ENCODE measurements at places on chromosomes 12 and 14.

DNA sequence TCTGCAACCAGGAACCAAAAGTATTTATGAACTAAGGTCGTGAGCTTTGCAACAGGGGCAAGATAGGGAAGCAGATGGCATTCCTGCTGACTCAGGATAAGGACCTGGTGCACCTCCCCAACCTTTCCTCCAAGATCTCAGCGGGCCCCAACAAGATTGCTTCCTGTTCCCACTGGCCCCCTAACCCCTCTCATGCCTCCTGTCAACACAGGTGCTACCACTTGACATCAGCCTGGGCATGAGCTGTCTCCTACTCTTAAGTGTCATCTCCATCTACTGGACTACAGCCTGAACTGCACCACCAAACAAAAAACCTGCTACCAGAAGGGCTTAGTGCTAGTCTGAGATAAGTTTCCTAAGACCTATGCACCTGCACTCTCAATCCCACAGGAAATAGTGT lies 32.7 kb downstream of the MED6 start:
- DNase-seq: no peak

DNA sequence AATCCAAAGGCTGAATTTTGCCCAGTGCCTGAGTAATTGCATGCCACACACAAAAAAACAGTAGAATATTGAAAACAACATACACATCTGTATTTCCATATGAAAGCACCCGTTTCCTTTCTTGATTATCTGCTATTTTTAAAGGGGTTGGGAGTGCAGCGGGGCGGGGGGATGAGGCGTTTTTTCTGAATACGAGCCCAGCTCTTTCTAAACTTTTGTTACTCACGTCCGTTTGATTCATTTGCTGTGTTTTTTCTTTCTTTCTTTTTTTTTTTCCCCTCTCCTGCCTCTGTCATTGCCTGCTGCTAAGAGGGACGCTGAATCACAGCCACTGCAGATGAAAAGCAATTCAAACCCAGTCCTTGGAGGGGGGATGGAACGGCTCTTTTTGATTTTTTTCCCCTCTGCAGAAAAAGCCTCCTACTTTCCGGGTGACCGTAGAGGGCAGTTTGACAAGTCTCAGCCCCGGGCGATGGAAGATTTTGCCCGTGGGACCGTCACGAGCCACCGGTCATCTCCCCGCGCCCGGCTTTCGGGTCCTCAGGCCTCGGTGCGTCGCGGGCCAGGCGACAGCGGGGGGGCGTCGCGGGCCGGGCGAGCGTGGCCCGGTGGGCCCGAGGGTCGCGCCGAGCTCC lies 572 bp upstream of the RASSF8 start:
- no peak for DNase-seq

DNA sequence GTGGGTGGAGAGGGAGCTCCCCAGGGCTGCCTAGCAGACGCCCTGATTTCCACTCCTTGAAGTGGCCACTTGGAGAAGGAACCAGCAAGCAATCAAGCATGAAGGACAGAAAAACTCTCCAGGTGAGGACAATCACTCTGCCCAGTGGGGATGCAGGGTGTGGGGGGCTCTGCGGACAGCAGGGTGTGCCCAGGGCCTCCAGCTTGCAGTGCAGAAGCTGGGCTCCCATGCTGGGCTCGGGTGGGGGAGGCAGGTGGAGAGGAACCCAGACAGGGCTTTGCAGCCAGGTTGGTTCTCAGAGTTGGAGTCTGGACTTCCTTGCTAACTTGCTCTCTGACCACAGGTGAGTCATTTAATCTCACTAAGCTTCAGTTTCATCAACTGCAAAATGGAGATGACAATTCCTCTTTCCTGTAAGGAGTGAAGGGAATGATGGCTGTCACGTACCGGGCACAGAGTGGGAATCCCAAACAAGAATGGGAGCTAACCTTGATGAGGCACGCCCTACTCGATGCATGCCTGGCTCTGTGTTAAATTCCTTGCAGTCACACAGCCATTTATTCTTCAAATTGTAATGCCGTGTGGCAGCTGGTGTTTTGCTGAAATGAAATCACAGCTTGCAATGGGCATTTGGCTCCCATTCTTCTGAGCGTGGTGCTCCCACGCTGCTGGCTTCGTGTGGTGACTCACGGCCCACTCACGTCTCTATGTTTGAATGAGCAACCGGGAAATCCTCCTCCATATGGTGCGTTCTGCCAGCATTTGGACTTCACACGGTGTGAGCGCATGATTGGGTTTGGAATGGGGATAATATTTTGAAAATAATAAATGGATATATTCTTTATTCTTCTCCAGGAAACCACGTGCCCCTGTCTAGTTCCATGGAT lies 75.2 kb downstream of the PRIMA1 start:
- no peak for DNase-seq

GRCh38 chr14:80202888-80203562 lies 8.3 kb downstream of the DIO2 start:
- DNase-seq: no peak
